ENCODE measurements at places on chromosomes 7 and 10.

DNA sequence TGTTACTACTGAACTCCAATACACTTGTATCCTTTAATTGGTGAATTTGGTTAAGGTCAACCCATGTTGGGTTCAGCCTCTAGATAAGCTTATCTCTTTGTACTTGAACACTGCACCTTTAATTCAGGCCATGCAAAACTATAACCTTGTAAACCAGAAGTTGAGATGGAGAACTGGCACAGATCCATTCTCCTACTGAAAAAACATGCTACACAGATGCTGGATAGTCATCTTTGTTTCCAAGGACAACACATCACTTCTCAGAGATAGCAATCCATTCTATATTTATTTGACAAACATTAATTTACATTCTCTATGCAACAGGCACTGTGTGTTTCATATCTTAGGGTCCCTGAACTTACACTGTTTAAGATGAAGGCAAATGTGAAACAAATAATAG lies 2.9 kb upstream of the CDK14 start:
- DNase-seq, result no peak

- DNase-seq, result no peak
These were observed 25.2 kb downstream of the SMNDC1 start for GRCh38 chr10:110279407-110279986.

DNA sequence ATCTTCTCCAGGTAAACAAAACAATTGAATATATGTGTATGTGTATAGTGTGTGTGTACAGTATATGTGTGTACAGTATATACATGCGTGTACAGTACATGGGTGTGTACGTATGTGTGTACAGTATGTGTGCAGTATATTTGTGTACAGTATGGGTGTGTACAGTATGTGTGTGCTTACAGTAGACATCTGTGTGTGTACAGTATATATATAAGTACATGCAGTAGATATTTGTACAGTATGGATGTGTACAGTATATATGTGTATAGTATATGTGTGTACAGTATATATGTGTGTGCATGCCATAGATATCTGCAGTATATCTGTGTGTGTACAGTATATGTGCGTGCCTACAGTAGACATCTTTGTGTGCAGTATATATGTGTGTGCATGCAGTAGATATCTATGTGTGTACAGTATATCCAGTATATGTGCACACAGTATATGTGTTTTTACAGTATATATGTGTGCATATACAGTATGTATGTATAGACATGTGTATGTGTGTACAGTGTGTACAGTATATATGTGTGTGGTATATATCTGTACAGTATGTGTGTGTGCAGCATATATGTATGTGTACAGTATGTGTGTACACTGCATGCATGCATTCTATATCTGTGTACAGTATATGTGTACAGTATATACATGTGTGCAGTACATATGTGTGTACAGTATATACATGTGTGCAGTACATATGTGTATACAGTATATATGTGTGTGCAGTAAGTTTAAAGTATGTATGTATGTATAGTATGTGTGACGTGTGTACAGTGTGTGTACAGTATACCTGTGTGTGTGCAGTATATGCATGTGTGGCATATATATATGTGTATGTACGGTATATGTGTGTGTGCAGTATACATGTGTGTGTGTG lies 37.3 kb upstream of the SLC39A12 start:
- no peak for DNase-seq

DNA sequence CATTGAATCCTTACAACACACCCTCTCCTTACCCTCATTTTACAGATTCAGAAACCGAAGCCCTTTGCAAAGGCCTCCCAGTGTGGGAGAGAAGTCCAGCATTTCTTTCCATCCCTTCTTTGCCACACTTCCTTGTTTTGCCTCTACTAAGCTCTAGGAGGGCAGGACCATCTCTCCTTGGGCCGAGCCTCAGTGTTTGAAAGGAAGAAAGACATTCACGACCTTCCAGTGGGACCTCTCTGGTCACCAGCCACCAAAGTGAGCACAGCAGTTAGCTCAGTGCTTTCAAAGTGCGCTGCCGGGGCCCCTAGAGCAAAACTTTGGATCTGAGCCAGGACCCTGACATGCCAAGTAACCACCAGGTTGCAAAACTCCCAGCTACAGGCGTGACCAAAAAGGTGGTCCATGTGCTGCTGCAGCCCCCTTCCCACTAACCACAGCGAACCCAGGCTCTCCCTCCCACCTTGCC lies 12.4 kb downstream of the CTBP2 start:
- DNase-seq, result no peak

GRCh38 chr7:105711726-105712402 lies 130.6 kb upstream of the EFCAB10 start:
- DNase-seq, result no peak

DNA sequence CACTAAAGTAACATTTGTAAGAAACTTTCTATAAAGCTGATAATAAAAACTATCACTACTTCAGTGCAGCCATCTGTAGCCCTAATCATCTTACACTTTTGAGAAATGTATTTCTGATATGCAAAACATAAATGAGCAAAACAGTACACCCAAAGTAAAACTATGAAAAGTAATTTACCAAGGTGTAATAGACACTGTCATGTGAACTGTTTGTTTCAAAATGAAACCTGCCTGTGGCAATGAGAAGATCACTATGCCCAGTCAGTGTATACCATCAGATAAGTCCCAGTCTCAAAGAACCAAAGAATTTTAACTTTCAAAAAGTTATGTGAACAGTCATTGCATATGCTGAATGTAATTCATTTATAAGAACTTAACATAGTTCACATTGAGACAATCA lies 398.1 kb downstream of the CDC14C start:
- DNase-seq, result no peak

- no peak for DNase-seq
These were observed at the start of gene PLAC9 for GRCh38 chr10:80132299-80133139. Gene PLAC9 (plus strand): TSS chr10:80132730. CDS start chr10:80132763, 33 bp downstream.

GRCh38 chr10:46528675-46529615 lies 27.5 kb downstream of the GPRIN2 start:
- DNase-seq, result no peak

DNA sequence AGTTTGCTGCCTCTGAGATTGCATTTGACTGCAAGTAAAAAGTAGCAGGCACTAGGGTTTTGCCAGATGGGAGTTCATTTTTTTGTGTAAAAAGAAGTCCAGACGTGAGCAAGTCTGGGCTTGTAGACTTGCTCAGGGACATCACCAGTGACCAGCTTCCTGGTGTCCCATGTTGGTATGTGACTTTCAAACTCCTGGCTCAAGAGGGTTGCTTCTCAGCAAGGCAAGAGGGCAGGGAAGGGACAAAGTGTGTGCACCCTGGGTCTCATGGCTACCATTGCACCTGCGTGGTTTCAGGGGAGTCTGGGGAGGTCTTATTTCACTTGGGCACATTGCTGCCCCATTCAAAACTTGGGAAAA lies 79.3 kb upstream of the ZNF716 start:
- no peak for DNase-seq

DNA sequence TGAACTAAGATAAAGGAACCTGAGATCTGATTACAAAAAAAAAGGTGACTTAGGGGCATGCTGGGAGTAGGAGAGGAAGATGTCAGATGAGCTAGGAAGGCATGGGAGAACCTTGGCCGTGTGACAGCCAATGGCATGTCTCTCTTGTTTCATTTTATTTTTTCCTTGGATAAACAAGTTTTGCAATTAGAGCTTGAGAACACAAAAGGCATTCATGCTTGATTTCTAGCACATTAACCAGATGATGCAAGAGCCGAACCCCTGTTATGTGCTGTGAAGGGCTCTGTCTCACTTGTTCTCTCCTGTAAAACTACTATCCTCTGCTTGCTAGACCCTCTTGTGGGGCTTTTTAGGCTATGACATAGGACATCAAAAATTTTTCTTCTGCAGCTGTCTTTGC lies 134.3 kb upstream of the ASAH2 start:
- DNase-seq, result no peak

DNA sequence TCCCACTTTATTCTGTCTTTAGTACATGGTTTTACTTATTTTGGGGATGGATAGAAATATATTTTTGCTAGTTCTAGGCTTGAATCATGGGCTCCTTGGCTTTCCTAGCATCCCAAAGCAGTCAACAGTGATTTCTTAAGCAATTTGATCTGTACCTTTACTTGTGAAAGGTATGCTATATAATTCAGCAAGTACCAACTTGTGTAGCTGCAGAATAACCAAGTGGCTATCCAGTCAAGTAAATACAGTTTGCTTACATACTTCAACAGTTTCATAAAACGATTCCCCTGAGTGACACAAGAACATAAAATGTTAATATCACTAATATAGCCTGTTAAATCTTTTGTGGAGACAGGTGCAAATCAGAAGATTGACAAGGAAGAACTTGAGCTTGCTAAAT lies 67.2 kb downstream of the PODXL start:
- DNase-seq, result no peak

- no peak for DNase-seq
These were observed 1.8 kb downstream of the PFKFB3 start for GRCh38 chr10:6204341-6205191.

- no peak for DNase-seq
These were observed 41.6 kb downstream of the RBM28 start for GRCh38 chr7:128302139-128302538.

DNA sequence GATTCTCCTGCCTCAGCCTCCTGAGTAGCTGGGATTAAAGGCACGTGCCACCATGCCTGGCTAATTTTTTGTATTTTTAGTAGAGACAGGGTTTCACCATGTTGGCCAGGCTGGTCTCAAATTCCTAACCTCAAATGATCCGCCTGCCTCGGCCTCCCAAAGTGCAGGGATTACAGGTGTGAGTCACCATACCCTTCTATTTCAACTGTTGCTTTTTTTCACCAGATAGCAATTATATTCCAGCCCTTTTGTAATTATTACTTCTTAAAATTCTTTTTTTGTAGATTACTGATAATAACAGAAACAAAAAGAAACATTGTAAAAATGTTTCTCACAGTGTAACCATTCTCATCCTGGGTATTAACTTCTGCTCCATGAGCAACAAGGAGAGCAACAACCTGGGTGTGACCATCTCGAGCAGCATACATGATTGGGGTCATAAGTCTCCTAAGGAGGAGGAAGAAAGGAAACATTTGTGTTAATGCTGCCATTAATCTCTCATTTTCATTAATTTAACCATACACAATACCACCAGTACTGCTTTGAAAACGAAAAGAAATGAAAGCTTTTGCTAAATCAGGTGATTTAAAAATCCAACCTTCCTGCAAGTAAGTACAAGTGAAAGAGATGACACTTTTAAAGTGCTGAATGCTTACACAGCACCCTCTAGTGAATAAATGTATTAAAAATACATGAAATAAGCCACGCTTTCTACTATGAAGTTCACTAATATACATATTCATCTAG lies 41.8 kb downstream of the ASZ1 start:
- no peak for DNase-seq

DNA sequence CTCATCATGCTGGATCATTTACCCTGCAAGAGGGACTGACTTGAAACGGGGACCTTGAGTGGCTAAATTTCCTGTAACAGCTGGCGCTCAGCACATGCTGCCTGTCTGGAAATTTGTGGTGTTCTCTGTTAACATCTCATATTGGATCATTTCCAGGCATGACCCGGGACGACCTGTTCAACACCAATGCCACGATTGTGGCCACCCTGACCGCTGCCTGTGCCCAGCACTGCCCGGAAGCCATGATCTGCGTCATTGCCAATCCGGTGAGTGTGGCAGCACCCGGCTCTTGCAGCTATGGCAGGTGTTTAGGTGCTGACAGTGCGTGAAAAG lies 9.9 kb downstream of the MDH2 start:
- DNase-seq, result no peak

DNA sequence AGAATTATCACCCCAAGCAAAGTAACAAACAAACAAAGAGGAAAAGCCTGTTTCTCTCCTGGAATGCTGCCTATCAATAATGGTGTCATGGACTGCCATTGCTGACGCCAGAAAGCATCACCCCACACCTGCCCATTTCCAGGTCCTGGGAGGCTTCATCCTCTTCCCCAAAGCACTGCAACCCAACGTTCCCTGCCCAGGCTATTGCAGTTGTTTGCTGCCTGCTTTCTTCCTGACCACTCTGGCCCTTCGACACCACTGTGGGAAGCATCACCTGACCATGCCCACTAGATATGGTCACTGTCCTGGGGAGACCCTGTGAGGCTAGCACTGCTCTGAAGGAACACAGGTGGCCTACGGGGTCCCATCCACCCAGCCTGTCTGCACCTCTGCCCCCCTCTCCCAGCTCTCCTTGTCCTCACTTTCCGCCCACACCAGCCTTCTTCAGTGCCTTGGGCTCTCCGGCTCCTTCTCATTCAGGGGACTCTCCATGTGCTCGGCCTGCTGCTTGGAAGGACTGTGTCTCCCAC lies 439.6 kb downstream of the GLRX3 start:
- DNase-seq, result no peak

DNA sequence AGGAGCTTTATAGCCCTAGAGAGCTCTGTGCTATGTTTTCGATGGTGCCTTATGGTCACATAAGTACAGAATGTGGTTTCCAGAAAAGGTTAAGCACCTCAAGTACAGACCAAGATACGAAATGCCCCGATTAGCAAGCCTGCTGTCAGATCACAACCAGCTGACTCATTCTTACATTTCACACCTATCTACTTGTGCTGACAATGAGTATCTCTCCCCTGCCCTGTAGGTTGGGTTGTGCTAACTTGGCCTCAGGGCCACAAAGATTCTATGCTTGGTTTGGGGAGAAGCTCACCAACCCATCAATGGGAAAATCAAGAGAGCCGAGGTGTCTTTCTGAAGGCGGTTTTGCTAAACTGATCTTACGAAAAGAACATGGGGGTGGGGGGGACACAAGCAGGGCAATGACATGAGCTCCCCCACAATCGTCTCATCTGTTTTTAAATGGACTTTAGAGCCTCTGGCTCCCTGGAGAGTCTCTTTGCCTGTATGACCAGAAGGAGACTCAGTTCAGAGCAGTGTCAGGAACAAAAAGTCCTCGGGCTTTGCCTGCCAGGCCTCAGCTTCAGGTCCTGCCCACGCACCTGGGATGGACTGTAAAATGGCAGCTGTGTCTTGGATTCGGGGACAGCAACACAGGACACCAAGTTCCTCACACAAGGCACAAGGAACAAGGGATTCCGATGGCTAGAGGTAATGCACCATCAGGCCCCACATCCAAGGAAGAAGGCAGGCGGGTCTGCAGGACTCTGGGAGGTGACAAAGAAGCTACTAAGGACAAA lies 55.1 kb downstream of the FAM53B start:
- no peak for DNase-seq

GRCh38 chr10:29702273-29703164 lies 67.7 kb upstream of the SVIL start:
- DNase-seq, result no peak

DNA sequence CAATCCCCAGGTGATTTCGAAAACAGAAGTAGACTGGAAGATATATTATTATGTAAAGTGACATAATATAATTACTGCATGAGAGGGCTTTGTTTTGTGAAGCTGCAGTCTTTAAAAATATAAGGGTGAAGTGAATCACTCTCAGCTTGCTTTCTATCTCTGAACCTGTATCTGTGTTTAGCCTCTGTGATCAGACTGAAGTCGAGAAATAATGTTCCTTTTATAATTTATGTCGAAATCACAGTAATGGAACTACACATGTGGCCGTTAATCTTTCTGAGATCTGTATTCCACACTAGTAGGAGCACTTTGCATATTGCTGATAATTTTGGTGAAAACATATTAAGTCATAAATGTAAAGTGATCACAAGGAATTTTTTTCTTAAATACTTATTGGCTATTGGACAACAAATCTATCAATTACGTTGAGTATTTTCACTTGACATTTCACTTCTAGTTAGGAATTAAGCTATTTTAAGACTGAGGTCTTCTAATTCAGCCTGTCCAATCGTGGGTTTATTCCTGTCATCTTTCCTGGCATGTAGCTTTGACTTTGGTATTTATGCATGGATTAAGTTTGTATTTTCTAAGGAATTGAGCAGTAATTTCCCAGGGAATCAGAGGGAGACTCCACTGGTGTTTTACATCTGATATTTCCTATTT lies 268.2 kb upstream of the POT1 start:
- DNase-seq, result no peak

Measured in stimulated activated CD4-positive, alpha-beta T cell treated with anti-CD3 and anti-CD28 coated beads, Interleukin-4, amount 100 ng/mL, for 48 hours (primary cell).